Kidney tubule cell (primary cell): ENCODE measurements at places on chromosomes 7 and 10.

- DNase-seq, result no peak
Measured at GRCh38 chr7:157444011-157444842, 107.4 kb downstream of the DNAJB6 start.

- no peak for DNase-seq
Measured at GRCh38 chr7:98877692-98878364, 504 bp upstream of the TRRAP start.

GRCh38 chr7:38656968-38657367 lies 25.8 kb upstream of the AMPH start:
- DNase-seq, result no peak

GRCh38 chr10:4643471-4643870 lies 182.5 kb upstream of the AKR1E2 start:
- DNase-seq, result no peak

- DNase-seq, result peak; percentile 86
Measured at GRCh38 chr10:29621161-29621560, 13.6 kb downstream of the SVIL start.

- peak; percentile 58 for DNase-seq
Measured at GRCh38 chr7:46315891-46316290, 394.8 kb upstream of the IGFBP3 start.

DNA sequence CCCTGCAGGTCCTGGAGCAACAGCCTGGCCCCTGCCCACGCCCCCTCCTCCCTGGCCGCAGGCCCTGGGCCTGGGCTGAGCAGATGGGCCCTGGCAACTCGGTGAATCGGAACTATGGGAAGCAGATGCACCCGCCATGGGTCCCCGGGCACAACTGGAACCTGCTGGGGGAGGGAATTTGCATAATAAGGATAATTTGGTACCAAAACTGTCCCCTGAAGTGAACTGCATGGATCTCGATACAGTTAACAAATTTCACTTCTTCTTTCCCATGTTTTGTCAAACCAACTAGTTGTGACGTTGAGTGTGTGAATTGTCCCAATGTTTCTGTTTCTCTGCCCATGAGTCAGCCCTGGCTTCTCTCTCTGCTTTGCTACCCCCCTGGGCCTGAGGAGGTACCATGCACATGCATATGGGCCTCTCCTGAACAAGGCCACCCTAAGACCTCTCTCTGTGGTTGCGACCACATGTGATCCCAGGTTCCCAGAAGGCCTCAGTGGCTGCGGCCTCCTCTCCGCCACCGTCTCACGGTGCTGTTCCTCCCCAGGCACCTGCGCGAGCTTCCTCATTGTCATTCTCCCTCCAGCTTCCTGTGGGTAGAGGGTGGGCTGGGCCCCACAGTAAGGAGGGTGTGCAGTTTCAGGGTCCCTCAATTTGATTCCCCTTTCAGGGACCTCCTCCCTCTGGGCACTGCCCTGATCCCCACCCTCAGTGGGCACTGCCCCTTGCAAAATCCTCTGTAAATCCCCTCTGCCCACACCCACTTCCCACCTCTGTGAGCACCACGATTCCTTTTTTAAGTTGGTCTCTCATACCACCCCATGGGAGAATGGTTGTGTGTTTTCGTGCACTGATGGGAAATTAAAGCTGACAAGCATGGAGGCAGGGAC lies 40.0 kb downstream of the FIGNL1 start:
- DNase-seq, result no peak

DNA sequence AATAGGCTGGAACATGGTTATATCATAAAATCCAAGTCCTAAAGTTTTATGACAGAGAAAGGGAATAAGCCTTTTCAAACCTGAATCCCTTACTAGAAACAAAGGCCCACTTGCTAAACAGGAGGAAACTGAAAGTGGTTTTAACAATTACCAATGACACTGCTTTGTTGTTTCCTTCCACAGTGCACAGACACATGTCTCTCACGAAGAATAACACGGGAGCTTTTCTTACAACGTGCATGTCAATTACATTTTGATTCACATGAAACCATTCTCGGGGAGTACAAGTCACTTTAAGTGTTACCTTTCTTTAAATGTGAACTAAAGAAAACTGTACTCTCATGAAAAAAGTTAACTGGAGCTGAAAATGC lies 1.4 kb downstream of the MRPS33 start:
- no peak for DNase-seq

- DNase-seq, result peak; percentile 43
Measured at GRCh38 chr7:162632-163297, 29.6 kb upstream of the FAM20C start.

- peak; percentile 84 for DNase-seq
Measured at GRCh38 chr10:77504196-77504872, 133.3 kb downstream of the KCNMA1 start.

DNA sequence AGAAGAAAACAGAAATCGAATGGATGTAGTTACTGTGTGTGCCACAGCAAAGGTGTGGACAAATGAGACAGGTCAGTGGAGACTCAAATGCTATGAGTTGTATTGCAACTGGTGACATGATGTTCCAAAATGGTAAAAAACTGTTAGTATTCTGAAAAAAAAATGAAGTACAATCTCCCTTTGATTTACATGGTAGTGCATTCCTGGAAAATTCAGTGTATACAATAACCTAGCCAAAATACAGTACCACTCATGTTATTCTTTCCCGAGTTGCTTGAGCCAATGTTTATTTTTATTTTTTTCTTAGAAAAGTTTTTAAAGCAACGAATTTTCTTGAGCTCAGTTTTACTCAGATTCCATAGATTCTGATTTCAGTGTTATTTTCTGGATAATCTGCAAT lies 47.7 kb upstream of the ODAD2 start:
- no peak for DNase-seq

DNA sequence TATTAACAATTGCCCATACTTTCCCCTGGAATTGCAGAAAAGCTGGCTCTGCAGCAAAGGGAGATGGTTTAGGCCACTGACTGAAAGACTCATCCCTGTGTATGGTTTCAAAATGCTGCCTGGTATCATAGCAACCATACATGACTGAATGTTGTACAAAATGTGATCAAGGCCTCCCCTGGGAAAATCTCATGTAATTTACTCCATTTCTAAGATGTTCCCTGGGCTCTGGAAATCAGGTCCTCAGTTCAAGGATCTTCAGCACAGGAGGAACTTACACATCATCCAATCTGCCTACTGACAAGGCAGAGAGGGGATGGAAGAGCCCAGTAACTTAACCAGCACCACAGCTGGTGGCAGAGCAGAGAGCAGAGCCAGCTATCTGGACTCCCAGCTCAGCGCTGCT lies 111.8 kb downstream of the JAZF1 start:
- DNase-seq, result peak; percentile 35

DNA sequence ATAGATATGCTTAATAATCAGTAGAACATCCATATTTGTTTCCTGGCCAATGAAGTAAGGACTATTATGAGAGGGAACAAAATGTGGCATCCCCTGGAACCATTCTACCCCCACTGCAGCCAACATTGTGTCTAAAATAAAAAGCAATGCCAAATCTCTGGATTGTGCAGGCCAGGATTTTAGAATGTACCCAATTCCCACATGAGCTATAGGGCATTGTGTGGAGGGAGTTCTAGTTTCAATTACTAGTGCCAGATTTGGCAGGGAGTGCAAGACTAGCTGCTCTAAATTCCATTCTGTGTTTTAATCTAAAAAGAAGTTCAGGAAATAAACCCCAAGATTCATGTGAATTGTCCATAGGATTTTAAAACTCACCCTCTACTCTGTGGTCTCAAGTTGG lies 112.3 kb downstream of the HGF start:
- no peak for DNase-seq
